NCI-H524 treated with DMSO at 0.1 percent for 48 hours (cell line): ENCODE measurements at places on chromosomes 5 and 9.

- no peak for DNase-seq
Observed at GRCh38 chr5:10262121-10262774, 12.2 kb downstream of the CCT5 start.

DNA sequence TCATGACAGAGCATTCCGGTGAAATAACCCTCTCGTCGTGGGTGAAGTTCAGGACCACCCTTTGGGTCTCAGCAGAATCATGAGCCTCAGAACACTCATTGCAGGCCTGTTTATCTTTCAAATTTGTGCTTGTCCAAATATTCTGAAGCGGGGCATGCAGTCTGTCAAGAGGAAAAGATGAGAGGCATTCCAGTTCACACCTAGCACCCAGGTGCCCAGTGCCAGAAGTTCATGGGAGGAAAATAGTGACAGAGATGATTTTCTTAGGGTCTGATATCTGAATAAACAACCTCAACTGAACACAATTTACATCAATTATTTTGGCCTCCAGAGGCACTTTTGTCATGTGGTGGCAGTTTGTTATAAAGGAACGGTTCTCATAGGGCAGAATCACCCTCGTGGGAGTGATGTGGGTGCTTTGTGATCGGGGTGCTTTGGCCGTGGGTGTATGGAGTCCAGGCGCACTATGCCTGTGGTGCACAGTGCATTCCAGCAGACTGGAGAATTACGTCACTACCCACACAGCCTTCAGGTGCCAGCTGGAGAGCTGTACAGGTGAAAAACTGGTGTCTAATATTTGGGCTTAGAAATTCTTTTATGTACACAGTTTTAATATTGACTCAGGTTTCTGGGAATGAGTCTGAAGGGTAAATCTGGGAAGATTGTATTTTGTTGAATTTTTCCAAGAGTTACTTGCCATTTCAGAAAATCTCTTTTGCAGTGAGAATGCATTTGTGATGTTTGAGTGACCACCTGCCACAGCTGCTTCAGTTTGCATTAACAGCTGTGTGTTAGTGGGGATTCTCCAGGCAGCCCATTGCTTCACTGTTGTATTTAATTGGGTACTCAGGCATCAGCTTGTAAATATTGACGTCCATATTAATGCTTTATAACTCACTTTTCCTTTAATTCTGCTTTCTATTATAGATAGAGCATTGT, 289.3 kb downstream of the FANCC start:
- DNase-seq = no peak

GRCh38 chr9:96619124-96619465, 548 bp downstream of the CDC14B start:
- DNase-seq = no peak

GRCh38 chr9:133105461-133105770, 15.6 kb downstream of the RALGDS start:
- no peak for DNase-seq

DNA sequence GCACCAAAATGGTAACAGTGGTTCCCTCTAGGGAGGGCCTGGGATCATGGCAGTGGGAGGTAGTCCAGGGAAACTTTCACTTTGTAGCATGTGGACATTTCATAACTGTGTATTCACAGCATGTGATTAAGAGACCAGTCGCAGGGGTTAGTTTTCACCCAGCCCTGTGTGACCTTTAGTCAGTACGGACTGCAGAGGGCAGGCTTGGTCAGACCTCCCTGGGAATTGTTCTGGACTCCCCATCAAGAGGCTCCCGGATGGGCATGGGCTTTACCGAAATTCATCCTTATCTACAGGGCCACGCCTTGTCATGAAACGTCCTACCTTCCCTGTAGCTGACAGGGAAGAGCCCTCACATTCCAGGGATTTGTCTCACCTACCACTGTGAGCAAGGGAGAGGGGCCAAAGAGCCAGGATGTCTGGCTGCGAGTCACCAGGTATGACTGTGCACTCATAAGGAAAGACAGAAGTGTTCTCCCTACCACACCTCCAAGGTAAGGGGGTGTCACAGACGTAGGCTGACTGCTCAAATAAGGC, 19.9 kb downstream of the GPX3 start:
- DNase-seq = no peak

- DNase-seq = no peak
Observed at GRCh38 chr9:123541411-123541810, 185.4 kb downstream of the CRB2 start.

- DNase-seq = no peak
Observed at GRCh38 chr9:131179561-131180219, 54.3 kb downstream of the NUP214 start.

- DNase-seq = no peak
Observed at GRCh38 chr9:69331444-69331843, 6.4 kb downstream of the ENTREP1 start.

DNA sequence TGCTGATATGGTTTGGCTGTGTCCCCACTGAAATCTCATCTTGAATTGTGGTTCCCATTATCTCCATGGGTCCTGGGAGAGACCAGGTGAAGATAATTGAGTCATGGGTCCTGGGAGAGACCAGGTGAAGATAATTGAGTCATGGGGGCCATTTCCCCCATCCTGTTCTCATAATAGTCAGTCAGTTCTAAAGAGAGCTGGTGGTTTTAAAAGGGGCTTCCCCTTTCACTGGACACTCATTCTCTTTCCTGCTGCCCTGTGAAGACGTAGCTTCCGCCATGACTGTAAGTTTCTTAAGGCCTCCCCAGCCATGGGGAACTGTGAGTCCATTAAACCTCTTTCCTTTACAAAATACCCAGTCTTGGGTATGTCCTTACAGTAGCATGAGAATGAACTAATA, 99.6 kb downstream of the TRIM32 start:
- DNase-seq = no peak

GRCh38 chr9:97688654-97689053, 8.5 kb downstream of the XPA start:
- DNase-seq = no peak

- peak; percentile 2 for DNase-seq
Observed at GRCh38 chr5:146048994-146049703, 56.2 kb downstream of the PLAC8L1 start.

DNA sequence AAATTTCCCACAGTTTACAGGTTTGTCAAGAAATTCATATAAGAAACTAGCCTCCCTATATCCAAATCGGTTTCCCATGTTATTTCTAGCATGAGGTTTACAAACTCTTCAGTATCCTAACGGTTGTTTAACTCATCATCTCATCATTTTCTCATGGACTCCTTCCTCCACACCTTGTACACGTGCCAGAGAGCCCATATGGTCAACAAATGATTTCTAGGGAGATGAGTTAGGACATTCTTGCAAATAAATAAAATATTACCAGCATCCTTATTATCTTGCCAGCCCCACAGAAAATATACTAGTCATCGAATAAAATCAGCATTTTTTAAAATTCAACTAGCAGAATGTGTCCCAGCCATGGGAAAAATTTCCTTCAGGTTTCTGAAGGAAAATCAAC, 285.2 kb downstream of the EBF1 start:
- no peak for DNase-seq

DNA sequence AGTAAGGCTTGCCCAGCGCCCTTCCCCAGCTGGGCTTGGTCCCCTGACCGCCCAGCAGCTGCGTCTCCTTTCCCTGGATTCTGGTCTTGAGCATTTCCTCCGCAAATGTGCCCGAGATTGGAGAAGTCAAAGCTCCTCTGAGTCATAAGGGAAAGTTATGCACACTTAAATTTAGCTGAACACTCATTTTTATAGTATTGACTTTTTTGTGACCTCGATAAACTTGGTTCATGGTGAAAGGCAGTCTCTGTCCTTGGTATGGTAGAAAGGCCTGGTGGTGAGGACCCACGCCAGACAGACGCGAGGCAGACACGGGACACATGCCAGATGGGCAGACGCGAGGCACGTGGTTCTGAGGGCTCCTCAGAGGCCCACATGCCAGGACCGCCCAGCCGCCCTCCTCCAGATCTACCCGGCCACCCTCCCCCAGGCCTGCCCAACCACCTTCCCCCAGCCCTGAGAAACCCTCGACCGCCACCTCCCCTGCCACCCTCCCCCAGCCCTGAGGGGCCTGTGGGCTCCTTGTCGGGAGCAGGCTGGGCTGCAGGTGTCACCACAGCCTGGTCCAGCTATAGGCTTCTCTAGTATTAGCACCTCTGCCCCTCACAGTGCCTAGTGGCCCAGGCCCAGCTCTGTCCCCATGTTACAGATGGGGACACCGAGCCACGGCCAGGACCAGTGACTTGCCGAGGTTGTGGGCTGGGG, 60.9 kb upstream of the CACNA1B start:
- no peak for DNase-seq

DNA sequence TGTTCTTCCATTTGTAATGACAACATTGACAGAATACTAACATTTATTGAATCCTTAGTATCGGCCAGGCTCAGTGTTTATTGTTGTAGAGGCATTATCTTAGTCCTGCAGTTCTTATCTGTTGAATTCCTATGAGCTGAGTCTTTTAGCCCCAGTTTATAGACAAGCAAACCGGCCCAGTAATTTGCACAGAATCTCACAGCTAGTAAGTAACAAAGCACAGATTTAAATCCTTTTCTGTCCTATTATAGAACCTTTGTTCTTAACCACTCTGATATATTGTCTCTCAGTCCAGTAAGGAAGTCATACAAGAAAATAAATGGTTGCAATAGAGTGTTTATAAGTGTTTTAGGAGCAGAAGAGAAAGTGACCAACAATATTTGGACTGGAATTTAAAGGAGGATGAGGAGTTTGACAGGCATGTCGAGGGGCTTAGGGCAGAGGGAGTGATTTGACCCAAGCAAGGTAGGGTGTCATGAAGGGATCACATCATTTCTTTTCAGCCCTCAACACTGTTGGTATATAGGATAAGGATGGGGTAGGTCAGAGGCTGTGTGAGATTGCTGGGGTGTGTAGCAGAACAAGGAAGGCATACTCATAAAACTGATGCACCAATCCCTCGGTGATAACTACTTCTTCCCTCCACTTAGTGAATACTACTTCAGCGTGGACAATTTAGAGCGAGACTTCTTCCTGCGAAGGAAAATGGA, 39.5 kb downstream of the LARP1 start:
- no peak for DNase-seq
